ENCODE measurements at places on chromosomes 7 and 10. TPM values are rescaled to one million over a fixed set of nuclear protein-coding genes. Genes with fewer than 3 reads are reported as not detected.

MICU1 gene
- total RNA-seq, result 37.6 TPM

NANOS1 gene
- total RNA-seq, result 0.31 TPM

CUZD1 gene
- 1.7 TPM for total RNA-seq

CACNA2D1 gene
- total RNA-seq, result not detected

ANKRD2 gene
- not detected for total RNA-seq

FFAR4 gene
- not detected for total RNA-seq

ACSL5 gene
- 54.5 TPM for total RNA-seq

MSMB gene
- not detected for total RNA-seq

KCNIP2 gene
- total RNA-seq, result 3.1 TPM

All from activated T-cell treated with anti-CD3 and anti-CD28 coated beads, Interleukin-2, amount 50 U/mL, for 72 hours (primary cell).